ENCODE measurements at places on chromosomes 4 and X.

GRCh38 chr4:2697995-2698414, 58.1 kb downstream of the TNIP2 start:
- no peak overlapping the region for H3K4me3 ChIP-seq
- H3K27ac ChIP-seq, result no peak overlapping the region
- DNase-seq, result no peak
- no peaks in the 10 kb centered on the region for H3K4me1 ChIP-seq

DNA sequence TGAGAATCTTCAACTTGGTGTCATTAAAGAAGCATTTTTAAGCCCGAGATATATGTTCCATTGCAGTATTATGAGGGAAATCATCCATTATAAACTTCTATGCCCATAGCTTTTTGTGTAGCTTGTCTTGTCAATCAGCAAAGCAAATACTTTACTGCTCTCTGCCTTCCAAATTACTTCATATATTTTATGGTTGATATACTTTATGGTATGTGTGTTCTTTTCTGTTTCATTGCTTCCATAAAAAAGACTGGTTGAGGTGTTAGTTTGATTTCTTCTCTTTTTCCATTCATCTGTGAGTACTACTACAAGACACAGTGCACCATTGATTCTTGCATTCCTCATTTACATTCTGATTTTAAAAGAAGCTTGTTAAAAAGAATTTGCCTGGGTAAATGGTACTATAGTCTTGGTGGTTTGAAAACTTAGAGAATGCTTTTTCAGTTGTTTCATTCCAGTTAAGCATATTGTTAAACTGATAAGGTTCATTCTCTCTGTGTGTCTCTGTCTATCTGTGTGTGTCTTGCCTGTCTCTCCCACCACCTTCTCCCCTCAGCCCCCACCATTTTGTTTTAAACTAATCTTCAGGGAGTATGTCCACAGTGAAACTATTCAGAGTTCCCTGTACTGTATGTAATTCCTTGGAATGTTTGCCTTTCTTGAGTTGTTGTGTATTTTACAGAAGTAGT, 27.1 kb downstream of the STAG2 start:
- H3K4me1 ChIP-seq, result no peaks in the 10 kb centered on the region
- H3K4me3 ChIP-seq, result no peak overlapping the region
- DNase-seq, result no peak
- H3K27me3 ChIP-seq, result no peaks in the 10 kb centered on the region
- H3K36me3 ChIP-seq, result no peaks in the 10 kb centered on the region

DNA sequence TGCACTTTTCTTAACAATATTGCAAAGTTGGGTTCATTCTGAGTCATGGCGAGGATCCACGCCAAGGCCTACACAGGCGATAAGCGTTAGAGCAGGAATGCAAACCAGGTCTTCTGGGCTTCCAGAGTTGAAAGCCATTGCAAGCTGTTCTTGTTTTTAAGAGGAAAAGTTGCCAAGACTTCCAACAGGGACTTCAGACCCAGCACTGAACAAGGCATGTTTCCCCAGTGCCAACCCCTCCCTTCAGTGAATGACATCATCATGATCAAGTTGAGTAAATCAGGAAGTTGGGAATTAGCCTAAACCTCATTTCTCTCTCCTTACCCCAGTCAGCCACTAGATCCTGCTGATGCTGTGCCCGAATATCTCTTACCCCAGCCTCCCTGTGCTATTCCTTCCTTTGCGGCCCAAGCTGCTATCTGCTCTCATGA, 355.1 kb downstream of the HS3ST1 start:
- H3K36me3 ChIP-seq, result no peaks in the 10 kb centered on the region
- no peak overlapping the region for H3K4me3 ChIP-seq
- DNase-seq, result no peak
- H3K27me3 ChIP-seq, result no peaks in the 10 kb centered on the region
- no peaks in the 10 kb centered on the region for H3K4me1 ChIP-seq

DNA sequence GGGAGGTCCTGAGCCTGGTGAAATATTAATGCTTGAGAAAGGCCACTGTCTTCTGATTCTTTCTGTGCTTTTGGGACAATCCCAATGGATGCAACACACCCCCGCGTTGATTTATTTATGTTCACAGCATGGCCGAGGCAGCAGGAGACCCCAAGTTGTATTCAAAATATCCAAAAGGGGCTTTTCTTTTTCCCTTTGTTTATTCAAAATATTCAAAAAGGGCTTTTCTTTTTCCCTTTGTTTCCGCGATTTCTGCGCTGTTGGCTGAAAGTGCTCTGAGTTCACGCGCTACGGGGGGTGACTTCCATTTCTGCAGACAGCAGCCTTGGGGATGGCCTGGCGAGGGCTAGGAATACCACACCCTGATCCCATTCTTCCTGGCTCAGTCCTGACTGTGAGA, 59.5 kb upstream of the PPP2R3B start:
- DNase-seq, result peak; percentile 32
- H3K4me3 ChIP-seq, result no peak overlapping the region
- H3K27ac ChIP-seq, result no peak overlapping the region
- H3K27me3 ChIP-seq, result no peaks in the 10 kb centered on the region

DNA sequence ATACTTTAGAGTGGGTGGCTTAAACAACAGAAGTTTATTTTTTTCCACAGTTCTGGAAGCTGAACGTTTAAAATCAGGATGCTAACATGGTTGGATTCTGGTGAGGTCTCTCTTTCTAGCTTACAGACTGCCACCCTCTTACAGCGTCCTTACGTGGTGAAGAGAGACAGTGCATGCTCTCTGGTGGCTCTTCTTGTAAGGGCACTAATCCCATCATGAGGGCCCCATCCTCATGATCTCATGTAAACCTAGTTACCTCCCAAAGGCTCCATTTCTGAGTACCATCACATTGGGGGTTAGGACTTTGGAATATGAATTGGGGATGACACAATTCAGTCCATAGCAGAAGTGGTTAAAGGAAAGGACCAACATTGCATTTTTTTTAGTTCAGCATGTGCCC, 132.8 kb downstream of the BMPR1B start:
- no peak overlapping the region for H3K27ac ChIP-seq
- no peaks in the 10 kb centered on the region for H3K4me1 ChIP-seq
- H3K4me3 ChIP-seq, result no peak overlapping the region
- H3K36me3 ChIP-seq, result no peaks in the 10 kb centered on the region
- DNase-seq, result no peak
- no peaks in the 10 kb centered on the region for H3K27me3 ChIP-seq

GRCh38 chr4:162891788-162892707, 274.6 kb downstream of the NAF1 start:
- H3K27ac ChIP-seq, result no peak overlapping the region
- no peak overlapping the region for H3K4me3 ChIP-seq
- no peaks in the 10 kb centered on the region for H3K27me3 ChIP-seq
